CD4-positive, CD25-positive, alpha-beta regulatory T cell (primary cell): ENCODE measurements at places on chromosomes 4 and X. TPM values are rescaled to one million over a fixed set of nuclear protein-coding genes. Genes with fewer than 3 reads are reported as not detected.

DNA sequence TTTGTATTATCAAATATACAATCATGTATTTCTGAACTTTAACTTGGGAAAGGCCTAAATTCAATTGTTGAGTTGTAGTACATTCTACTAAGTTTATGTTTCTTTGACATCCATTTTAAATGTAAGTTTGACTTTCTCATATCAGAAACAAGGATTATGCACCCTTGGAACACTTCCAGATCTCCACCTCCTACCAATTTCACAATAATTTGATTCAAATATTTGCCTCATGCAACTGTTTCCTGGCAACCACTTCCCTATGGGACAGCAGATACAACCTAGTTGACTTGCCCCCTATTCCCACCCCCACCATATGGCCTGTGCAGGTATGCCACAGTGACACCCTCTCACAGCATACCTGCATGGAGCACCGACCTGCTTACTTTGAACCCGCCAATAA, 506.4 kb upstream of the PABPC4L start:
- H3K4me1 ChIP-seq = no peaks in the 10 kb centered on the region
- H3K4me3 ChIP-seq = no peak overlapping the region
- no peaks in the 10 kb centered on the region for H3K27me3 ChIP-seq
- H3K36me3 ChIP-seq = no peaks in the 10 kb centered on the region
- no peak overlapping the region for H3K27ac ChIP-seq

GRCh38 chrX:72060196-72060920, 71.4 kb downstream of the RTL5 start:
- H3K36me3 ChIP-seq = no peaks in the 10 kb centered on the region
- H3K27me3 ChIP-seq = no peaks in the 10 kb centered on the region
- no peak for DNase-seq
- no peaks in the 10 kb centered on the region for H3K4me1 ChIP-seq

DNA sequence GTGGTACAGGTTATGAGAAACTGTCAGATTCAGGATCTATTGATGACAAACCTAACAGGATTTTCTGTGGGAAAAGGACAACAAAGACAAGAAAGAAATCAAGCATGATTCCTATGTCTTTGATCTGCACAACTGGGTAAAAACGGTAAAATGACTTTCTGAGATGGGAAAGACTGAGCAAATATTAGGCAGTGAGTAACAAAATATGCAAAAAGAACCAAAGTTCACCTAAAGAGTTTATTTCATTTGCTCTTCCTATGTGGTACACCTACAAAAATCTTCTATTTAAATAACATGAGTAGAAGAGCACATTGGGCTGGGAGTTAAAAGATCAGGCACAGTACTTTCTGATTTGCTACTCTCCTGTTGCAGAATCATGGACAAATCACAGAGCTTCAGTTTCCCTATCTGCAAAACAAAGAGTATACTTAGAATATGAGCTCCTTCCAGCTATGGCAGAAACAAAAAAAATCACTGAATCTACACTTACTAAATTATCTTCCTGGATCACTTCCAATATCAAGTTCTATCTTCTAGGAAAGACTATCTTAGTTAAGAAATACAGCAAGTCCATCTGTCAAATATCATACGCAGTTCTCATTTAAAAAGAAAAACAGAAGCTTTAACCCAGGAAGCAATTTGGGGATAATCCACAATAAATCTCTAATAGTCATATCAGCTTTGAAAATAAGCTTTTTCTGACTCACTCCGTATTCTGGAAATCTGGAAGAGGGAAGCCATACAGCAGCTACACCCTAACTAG, 37.4 kb downstream of the NFXL1 start:
- no peaks in the 10 kb centered on the region for H3K4me1 ChIP-seq
- no peak overlapping the region for H3K4me3 ChIP-seq
- no peak for DNase-seq
- H3K36me3 ChIP-seq = peaks cover 59% of the 10 kb centered on the region
- H3K27me3 ChIP-seq = no peaks in the 10 kb centered on the region

DNA sequence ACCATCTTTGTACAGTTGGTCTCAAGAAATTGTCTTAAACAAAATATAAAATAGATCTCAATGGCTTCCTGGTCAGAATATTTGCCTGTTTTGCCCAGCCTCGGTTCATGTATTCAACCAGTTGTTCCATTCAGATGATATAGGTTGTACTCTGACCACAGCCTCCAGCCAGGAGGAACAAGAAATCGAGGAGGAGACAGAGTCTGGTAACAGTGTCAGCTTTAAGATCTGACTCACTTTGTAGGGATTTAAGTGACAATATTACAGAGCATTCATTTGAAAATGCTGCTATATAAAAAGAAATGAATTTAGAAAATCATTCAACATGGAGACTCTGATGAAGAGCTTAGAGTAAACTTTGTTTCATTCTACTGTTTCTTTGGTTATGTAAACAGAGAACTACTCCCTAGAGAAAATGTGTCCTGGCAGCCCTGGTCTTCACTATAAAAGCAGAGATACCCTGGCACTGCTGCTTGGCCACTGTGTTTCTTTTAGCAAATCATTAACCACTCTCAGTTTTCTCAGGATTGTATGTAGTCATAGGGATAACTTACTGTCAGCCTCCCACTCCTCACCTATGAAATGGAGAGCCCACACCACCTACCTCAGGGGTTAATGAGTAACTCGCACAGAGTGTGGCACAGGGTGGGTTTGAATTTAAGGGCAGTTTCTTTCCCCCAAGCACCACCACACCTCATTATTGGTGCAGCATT, 53.5 kb downstream of the PAGE2 start:
- no peaks in the 10 kb centered on the region for H3K27me3 ChIP-seq
- peaks cover 2% of the 10 kb centered on the region for H3K36me3 ChIP-seq

GRCh38 chrX:47145395-47146120, 537 bp downstream of the RBM10 start:
- H3K27me3 ChIP-seq = no peaks in the 10 kb centered on the region
- peaks cover 12% of the 10 kb centered on the region for H3K4me1 ChIP-seq
- H3K27ac ChIP-seq = peak overlapping the region; percentile 92
- H3K36me3 ChIP-seq = peaks cover 12% of the 10 kb centered on the region
- peak overlapping the region; percentile 82 for H3K4me3 ChIP-seq

- H3K4me1 ChIP-seq = no peaks in the 10 kb centered on the region
- H3K27ac ChIP-seq = no peak overlapping the region
- no peak for DNase-seq
- H3K27me3 ChIP-seq = no peaks in the 10 kb centered on the region
- no peaks in the 10 kb centered on the region for H3K36me3 ChIP-seq
These were observed 118.0 kb upstream of the GLRA2 start for GRCh38 chrX:14411326-14411725.

DNA sequence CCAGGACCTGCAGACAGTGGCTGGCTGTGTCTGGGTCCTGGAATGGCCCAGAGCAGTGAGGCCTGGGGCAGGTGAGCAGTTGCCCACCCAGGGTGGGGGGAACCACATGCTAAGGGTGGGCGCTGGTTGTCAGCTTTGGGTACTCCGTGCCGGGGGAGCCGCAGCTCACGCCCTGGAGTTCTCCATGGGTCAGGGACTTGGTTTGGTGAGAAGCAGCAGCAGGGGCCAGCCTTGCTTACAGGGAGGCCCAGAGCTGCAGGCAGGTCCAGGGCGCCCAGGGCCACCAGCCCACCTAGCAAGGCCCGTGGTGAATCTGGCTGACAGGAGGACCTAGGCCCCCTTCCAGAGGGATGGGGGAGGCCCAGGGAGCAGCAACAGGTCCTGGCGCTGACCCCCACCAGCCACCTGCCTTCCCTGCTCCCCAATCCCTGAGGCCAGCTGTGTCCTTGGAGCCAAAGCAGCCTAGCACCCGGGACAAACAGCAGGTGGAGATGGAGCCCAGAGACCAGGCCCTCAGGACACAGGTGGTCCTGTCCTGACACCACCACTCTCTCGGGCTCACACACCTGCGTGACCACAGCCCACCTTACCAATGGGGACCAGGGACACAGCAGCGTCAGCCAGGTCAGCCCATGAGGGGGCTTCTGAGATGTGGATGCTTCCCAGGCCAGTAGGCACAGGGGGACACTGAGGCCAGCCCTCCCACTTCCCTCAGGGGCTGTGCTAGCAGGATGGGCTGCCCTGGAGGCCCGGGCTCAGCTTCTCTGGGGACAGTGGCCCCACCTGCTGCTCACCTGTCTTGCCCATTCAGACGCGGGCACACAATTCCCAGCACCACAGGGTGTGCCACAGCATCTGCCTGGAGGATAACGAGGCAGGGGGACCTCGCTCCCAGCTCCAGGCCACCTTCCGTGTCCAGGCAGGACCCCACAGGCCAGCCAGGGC, 3.5 kb downstream of the MXD4 start:
- DNase-seq = no peak
- peaks cover 31% of the 10 kb centered on the region for H3K4me1 ChIP-seq
- no peak overlapping the region for H3K4me3 ChIP-seq
- no peaks in the 10 kb centered on the region for H3K27me3 ChIP-seq
- no peak overlapping the region for H3K27ac ChIP-seq

- peaks cover 37% of the 10 kb centered on the region for H3K36me3 ChIP-seq
- DNase-seq = peak; percentile 68
- H3K27ac ChIP-seq = peak overlapping the region; percentile 60
These were observed 11.6 kb downstream of the CXCR3 start for GRCh38 chrX:71606536-71607216.

DNA sequence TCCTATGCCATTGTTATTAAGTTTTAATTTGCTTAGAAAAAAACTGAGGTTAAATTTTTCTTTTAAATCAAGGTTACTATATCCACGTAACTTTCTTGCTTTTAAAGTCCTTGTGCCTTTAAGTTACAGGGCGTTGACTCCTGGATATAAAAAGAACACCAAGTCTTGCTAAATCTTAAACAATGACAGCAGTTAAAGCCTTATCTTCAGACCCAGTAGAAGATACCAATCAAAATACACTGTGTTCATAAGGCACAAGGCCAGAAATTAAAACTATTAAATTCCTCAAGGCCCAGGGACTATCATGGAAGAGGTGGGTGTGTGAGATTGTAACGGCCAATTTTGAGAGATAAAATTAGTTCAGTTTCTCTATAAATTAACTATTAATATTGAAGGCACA, 60.4 kb downstream of the PAGE2 start:
- H3K4me3 ChIP-seq = no peak overlapping the region
- DNase-seq = no peak
- H3K27me3 ChIP-seq = no peaks in the 10 kb centered on the region
- no peak overlapping the region for H3K27ac ChIP-seq
- no peaks in the 10 kb centered on the region for H3K36me3 ChIP-seq

DNA sequence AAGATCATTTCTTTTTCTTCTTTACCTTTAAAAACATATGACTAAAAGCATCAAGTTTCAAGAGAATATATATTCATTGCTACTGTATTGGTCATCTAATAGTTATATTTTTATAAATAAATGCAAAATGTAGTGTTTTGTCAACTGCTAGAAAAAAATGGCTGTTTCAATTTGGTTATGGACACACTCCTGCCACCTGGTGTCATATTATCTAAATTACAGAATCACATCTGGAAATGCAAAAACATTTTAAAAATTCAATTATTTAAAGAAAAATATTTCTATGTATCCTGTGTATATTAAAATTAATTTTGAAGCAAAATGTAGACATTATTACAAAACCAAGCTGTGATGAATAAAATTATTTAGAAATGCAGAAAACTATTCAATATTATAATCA, 329.4 kb upstream of the PCDH18 start:
- no peak overlapping the region for H3K4me3 ChIP-seq
- H3K27me3 ChIP-seq = no peaks in the 10 kb centered on the region
- H3K27ac ChIP-seq = no peak overlapping the region
- H3K4me1 ChIP-seq = no peaks in the 10 kb centered on the region
- DNase-seq = no peak

GRCh38 chrX:114344756-114345349, 239.0 kb upstream of the HTR2C start:
- no peaks in the 10 kb centered on the region for H3K4me1 ChIP-seq
- no peaks in the 10 kb centered on the region for H3K36me3 ChIP-seq
- no peak overlapping the region for H3K27ac ChIP-seq
- H3K4me3 ChIP-seq = no peak overlapping the region
- DNase-seq = peak; percentile 6
- no peaks in the 10 kb centered on the region for H3K27me3 ChIP-seq

DNA sequence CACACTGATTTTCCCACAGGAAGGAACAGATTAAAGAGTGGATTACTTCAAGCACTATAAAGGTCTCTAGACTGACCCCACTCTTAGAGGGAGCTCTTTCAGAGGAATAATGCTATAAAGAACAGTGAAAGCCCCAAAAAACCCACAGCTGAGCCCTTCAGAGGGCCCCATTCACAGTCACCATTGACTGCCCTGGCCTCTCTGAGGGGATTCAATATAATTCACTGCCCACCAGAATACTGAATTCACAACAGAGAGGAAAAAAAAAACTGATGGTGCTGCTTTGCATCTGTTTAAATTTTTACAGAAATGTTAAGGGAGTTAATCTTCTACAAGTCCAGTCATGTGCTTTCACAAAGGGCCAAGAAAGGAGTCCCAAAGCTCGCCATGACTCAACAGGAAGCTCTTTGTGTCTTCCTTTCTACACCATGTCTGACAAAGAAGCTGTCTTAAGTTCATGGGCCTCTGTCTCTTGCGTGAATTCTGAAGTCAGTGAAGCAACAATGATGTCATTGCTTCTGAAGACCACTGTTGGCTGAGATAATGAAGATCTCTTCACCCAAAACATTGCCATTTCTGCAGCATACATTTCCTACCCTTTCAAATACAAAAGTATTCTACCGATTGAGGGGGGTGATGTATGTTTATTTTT, 174.9 kb downstream of the ADAMTS3 start:
- H3K4me3 ChIP-seq = no peak overlapping the region
- H3K4me1 ChIP-seq = no peaks in the 10 kb centered on the region
- H3K27ac ChIP-seq = no peak overlapping the region
- no peak for DNase-seq

- no peaks in the 10 kb centered on the region for H3K4me1 ChIP-seq
- no peak overlapping the region for H3K4me3 ChIP-seq
- DNase-seq = no peak
- no peak overlapping the region for H3K27ac ChIP-seq
- H3K27me3 ChIP-seq = no peaks in the 10 kb centered on the region
These were observed 21.6 kb downstream of the PNMA6E start for GRCh38 chrX:153379508-153379907.

DNA sequence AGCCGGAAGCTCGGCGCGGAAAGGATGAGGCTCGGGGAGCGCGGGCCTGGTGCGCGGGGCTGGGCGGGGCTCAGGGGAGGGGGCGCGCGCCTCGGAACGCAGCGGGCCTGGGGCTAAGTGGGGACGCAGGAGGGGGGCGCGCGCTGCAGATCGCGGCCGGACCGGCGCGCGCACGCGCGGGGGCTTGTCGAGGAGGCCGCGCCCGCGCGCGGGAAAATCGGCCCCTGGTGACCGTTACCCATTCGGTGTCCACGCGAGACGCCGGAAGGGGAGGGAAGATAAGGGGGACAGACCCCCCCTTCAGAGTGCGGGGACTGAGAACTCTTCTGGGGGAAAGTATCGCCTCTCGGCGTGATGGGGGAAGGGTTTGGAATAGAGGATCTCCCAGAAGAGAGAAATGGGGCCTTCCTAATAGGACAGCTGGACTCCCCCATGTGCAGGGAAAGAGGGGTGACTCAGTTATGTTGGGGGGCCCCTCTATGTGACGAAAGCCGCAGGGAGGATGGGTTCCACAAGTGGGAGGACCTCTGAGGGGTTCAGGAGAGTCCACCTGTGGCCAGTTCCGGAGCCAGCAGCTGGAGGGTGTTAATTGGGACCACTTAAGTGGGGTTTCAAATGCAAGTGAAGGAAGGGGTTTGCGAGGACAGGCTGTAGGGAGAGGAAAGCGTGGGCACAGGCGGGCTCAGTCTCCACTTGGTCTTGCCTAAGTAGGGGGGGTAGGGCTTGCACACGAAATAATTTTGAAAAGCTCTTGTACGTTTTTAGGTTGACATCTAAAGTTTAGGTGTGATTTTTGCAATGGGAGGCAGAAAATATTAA, 584 bp downstream of the SUV39H1 start:
- peak overlapping the region; percentile 44 for H3K4me3 ChIP-seq
- DNase-seq = peak; percentile 20
- peaks cover 9% of the 10 kb centered on the region for H3K4me1 ChIP-seq
- H3K27ac ChIP-seq = peak overlapping the region; percentile 83

TMEM35A gene
- total RNA-seq = not detected

SCML1 gene
- total RNA-seq = 11.6 TPM
